ENCODE measurements at places on chromosomes 4 and X. TPM values are rescaled to one million over a fixed set of nuclear protein-coding genes. Genes with fewer than 3 reads are reported as not detected.

- DNase-seq: no peak
Observed at GRCh38 chr4:66062921-66063320, 392.6 kb upstream of the EPHA5 start.

Gene NMU
- not detected for total RNA-seq

Gene ERCC6L
- 0.59 TPM for total RNA-seq

Gene S100P
- 0.29 TPM for total RNA-seq

Gene ZAR1
- total RNA-seq: not detected

Gene CCDC110
- 2.2 TPM for total RNA-seq

DNA sequence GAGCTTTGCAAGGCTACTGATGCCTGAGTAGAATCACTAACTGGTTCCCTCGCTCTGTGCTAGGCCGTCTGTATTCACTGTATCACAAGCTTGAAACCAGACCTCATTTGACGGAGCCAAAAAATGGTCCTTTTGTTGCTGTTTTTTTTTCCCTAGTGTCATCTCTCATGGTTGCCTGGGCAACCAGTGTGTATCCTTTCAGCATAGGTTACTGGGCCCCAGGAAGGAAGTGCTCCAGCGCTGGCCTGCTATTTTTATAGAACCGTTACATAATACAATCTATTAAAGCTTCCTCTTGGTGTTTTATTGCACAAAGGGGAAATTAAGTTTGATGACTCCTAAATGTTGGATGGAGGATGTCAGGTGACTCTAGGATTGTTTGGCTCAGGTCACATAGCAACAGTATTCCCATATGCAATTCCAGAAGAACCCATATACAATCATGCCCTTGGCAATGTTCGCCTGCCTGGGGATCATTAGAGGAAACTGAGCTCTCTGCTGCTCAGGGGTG is 220.4 kb downstream of the SPRY1 start:
- peak; percentile 22 for DNase-seq

Gene ADGRL3
- not detected for total RNA-seq

GRCh38 chr4:19944806-19945205 is 306.9 kb upstream of the SLIT2 start:
- DNase-seq: no peak

DNA sequence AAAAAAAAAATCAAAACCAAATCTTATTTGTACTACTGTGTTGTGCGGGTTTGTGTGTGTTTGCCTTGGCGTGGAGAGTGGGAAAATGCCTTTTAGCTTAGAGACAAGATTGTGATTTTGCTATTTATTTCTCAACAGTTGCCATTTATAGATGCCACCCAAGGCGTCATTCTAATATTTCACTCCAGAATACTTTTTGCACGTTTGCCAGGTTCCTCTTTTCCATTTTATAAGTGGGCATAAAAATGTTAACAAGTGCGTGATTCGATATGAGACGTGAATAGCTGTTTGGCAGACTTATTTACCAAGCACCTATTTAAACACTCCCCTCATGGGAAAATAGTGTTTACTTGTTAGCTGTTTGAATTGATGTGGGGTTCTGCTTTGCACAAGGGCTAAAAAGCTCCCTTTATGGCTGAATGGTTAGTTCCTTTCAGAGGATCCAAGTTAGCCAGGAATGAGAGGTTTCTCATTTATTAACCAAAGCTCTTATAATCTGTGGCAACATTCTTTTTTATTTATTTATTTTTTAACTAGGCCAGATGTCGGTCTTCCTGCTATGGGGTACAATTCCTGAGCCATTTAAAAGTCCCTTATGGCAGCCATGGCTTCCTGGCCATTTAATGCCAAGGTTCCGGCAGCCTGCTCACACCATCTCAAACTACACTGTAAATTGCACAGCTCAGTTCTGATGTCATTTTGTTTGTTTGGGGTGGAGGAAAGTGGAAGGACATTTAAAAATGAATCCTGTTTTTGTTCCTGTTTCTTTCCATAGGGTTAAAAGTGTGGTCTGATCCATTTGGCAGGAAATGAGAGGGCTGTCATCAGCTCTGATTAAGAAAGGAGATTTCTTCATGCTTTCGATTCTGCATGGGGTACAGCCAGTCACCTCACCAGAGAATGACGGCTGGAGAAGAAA is 14.6 kb downstream of the SMIM20 start:
- DNase-seq: peak; percentile 58

- peak; percentile 54 for DNase-seq
Observed at GRCh38 chr4:122652379-122652778, 31.5 kb upstream of the IL21 start.

DNA sequence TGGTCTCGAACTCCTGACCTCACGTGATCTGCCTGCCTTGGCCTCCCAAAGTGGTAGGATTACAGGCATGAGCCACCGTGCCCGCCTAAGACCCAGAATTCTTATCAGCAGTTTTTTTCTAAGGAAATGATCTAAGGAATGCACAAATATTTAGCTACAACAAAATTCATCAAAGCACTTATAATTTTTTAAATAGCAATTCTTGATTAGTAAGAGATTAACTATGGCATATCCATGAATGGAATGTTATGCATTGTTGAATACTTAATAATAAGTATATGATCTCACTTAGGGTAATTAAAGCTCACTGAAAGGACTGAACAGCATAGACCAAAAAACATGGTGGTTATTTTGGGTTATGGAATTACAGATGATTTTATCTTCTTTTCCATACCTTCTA is 18.4 kb downstream of the CENPU start:
- DNase-seq: no peak

Gene MTNR1A
- not detected for total RNA-seq

Gene DDIT4L
- 2.2 TPM for total RNA-seq

Gene PDGFRA
- 316 TPM for total RNA-seq

DNA sequence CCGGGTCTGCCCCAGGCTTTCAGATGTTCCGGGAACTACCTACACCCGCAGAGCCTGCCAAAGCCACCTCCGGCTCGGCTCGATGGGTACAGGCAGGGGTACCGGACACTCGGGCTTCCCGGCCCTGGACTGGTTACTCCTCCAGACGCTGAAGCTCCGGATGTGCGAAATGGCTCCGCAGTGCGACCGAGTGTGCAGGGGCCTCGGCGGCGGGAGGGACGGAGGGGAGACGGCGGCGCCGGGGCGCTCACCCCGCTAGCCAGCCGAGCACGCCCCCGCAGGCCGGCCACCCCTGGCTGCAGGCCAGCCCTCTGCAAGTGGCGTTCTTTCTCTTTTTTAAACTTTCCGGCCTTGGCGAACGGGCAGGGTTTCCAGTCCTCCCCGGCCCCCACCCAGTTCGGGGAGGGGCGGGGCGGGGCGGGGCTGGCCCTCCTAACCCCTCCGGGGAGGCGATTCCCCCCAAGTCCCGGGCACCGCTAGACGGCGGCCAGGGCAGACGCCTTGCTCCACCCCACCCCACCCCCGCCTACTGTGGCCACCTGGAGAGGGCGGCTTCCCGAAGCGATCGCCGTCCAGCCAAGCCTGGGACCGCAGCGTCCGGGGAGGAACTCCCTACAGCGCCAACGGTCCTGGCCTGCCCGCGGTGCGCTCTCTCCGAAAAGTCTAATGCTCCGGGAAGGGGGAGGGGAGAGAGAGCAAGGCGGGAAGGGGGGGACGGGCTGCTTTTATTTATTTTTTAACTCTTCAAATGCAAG is 7.5 kb downstream of the BCOR start:
- DNase-seq: peak; percentile 92

Gene GPR82
- total RNA-seq: not detected

Gene STBD1
- total RNA-seq: 3.6 TPM

DNA sequence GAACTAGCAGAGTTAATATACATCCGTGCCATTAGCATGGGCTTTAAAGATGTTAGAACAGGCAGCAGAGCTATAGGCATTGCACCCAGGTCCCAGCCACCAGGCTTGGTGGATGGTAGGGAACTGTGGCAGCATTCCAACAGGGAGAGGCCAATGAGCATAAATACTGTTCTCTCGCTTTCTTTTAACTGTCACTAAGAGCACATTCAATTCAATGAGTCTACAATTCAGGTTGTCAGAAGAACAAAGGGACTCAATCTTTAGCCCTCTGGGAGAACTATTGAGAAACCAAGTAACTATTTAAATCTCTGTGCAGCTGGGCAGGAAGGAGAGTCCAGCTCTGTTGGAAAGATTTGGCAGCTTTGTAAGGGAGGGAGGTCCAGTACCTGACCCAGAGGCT is 165.6 kb downstream of the CHIC1 start:
- DNase-seq: no peak

GRCh38 chrX:15244421-15244820 is 25.5 kb downstream of the ASB9 start:
- DNase-seq: no peak

Gene ACE2
- not detected for total RNA-seq

Gene SPANXB1
- total RNA-seq: not detected

- DNase-seq: no peak
Observed at GRCh38 chrX:11285651-11286050, 7.6 kb upstream of the AMELX start.

DNA sequence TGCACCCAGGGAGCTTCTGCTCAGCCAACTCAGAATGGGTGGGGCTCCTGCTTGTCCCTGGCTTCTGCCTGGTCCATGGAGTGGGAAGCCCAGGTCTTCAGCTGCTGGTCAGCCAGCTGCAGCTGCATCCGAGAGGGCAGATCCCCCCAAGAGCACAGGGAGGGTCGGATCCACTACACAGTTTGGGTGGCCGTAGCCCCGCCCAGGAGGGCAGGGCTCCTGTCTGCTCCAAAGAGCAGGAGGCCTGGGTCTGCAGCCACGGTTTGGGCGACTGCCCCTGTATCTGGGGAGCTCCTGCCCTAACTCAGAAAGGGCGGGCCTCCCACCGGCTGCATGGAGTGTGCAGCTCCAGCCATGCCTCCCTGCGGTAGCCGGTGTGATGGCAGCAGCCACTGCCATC is 169.1 kb downstream of the TEX13A start:
- no peak for DNase-seq

Gene CHRNA9
- 0.36 TPM for total RNA-seq

DNA sequence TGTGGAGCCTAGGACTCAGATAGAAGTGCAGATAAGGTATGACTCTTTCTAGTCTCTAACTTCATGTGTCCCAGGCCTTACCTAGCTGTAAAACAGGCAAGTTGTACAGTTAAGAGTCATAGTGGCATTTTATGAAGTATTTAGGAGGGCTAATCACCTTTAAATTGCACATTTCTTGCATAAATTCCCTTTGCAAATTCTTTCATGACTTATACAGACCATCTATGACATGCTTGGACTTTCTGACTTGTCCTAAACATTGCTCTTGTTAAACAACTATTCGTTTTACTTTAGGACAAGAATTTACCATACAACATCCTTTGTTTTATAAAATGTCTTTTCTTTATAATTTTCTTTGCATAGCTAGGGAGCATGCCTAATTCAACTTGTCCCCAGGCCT is 7.8 kb upstream of the RRAGB start:
- no peak for DNase-seq

Gene FAM149A
- total RNA-seq: 12.7 TPM

Gene SOX3
- not detected for total RNA-seq

- peak; percentile 65 for DNase-seq
Observed at GRCh38 chrX:44747969-44748368, 95.9 kb upstream of the DUSP21 start.

- DNase-seq: no peak
Observed at GRCh38 chrX:115297189-115297588, 7.7 kb downstream of the LUZP4 start.

DNA sequence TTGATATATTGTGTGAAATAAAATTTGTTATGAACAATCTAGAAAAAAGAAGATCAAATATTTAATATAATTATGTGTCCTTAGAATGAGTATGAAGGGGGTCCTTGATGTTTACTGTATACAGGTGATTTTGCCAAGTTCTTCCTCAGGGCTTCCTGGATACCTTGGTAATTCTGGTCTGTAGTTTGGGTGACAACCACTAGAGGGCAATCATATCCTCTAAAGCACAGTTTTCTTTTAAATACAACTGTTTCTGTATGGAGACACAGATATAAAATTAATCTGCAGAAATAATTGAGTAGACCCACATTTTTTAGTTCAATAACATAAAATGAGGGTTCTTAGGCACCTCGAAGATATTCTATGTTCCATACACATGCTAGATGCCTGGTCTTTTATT is 157.7 kb downstream of the SPANXN1 start:
- peak; percentile 27 for DNase-seq

Gene RPA4
- total RNA-seq: 1.1 TPM

DNA sequence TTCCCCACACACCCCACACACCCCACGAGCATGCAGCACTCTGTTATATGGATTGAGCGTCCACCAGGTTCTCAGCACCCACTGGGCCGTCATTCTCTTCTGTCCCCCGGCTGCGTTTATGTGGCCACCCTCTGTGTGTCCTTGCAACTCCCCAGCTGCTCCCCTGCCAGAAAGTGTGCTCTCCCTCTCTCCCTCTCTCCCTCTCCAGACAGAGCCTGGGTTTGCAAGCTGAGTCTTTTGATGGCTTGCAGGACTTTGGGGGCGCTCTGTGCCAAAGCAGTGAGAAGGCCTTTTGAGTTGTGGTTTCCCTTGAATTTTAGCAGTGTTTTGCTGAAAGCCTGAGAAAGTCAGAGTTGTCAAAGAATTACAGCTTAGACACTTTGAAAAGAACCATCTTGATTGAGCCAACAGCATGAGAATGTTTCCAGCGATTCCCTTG is 173.5 kb downstream of the DCLK2 start:
- no peak for DNase-seq

DNA sequence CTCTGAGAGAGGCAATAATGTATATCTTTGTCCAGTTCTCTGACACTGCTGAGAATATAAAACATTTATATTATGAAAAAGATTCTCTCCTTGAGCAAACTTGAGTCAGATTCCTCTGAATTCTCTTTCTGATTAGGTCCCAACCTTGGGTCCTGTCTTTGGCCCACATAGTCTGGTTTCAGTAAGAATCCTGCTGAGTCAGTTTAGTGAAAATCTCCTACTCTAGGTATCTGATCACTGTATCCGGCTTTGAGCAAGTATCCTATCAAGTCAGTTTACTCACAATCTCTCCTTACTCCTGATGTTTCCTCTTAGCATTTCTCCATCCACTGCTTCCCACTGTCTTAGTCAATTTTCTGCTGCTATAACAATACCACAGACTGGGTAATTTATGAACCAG is 253.9 kb downstream of the OPHN1 start:
- DNase-seq: no peak

Gene P2RY8
- under 0.01 TPM for total RNA-seq

Gene GSX2
- total RNA-seq: not detected

DNA sequence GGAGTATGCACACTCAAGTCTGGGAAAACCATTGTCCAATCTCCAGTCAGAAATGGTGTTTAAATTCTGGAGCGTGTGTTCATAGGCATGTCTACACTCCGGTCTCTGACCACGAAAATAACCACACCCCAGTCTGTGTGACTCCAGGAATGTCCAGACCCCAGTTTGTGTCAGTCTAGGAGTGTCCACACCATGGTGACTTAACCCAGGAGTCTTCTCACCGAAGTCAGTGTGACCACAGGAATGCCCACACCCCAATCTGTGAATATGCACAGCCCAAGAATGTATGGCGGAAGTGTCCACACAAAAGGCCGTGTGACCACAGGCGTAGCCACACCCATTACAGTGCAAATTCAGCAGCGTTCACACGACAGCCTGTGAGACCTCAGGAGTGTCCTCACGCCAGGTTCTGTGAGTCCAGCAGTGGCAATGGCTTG is 11.4 kb downstream of the FTSJ1 start:
- no peak for DNase-seq

Data from osteoblast (primary cell).